Colonic mucosa (tissue), 4 donors: ENCODE measurements at places on chromosomes 5 and 9. TPM values are rescaled to one million over a fixed set of nuclear protein-coding genes. Genes with fewer than 3 reads are reported as not detected.

PCDHGA3 gene
- total RNA-seq, result 0.21 TPM

- no peak for DNase-seq
Measured at GRCh38 chr9:86636519-86636918, 282.3 kb upstream of the TUT7 start.

DNA sequence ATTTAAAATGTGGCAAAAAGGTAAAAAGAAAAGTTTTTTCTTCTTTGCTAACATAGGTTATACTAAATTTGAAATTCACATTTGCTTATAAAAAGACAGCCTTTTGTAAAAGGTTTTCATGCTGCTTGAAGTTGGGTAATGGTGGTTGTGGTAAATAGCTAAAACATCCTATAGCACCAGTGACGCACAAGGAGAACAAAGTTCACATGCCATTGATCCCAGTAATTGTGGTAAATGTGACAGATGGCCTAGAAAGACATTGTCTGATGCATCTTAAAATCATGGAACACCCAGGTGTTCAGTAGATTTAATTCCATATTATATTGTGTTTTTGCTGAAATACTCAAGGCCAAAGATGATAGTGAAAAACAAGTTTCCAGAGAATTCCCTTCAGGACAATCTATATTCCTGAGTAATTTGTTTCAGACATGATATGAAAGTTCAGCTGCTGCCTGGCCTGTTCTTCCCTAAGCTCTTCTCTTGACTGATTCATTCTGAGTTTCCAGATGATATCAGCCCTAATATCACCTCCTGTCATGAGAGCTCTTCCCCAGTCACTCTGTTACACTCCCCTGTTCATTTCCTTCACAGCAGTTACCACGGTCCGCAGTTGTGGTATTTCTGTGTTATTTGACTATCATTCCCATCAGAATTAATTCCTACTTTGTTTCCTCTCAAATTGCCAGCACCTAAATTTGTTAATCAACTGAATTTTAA, 4.6 kb upstream of the FBXL17 start:
- DNase-seq, result no peak

DNA sequence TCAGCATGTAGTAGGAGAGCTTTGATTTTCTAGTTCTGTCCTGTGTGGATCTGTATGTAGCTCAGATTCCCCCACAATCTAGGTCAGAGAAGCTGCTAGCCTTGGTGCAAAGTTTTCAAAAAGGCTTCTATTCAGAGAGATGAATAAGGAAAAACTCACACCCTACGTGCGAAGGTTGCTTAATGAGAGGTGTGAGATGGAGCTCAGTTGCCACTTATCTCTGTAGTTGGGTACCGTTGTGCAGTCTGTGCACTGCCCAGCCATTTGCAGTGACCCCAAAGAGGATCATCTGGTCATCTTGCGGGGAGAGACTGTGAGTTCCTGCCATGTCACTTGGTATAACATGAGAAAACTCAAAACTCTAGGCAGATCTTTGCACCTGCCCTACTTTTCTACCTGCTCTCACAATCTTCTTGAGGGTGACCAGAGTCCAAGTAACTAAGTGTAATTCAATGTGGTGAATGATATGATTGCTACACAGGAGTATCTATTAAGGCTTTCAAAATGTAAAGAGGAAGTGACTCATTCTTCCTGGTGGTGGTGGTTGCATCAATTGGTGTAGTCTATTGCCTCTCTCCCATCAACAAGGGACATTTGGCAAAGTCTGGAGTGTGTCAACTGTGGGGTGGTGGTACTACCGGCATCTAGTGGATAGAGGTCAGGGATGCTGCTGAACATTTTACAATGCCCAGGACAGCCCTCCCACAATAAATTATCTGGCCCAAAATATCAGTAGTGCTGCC, 65.2 kb downstream of the TMC1 start:
- peak; percentile 41 for DNase-seq

DNA sequence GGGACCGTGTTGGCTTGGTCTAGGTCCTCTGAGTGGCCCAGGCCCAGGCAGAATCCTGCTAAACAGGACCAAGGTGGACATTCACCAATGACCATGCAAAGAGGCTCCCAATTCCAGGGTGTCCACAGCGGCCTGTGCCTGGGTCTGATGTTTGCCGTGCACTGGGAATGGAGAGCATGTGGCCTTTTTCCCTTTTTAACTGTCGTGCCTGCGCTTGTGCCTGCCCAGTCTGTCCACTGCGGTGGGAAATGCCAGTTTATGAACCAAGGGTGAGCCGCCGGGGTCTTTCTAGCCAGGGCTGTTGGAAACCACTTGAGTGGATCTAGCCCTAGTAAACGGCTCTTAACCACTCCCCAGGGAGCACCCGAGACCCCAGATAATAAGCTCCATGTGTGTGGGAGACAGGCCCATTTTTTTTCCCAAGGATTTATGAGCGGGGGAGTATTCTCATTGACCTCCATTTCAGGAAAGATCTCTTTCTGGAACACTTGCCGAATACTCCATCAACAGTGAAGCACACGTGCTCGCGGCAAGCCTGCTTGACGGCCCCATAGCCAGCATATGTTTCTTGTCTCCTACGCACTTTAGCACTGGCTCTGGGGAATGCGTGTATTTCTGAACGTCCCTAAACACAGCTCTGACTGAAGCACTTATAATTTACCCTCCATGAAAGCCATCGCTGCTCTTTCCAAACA, 93.2 kb upstream of the PHYKPL start:
- DNase-seq, result peak; percentile 37

- DNase-seq, result no peak
Measured at GRCh38 chr5:39207345-39208045, 11.9 kb downstream of the FYB1 start.

DNA sequence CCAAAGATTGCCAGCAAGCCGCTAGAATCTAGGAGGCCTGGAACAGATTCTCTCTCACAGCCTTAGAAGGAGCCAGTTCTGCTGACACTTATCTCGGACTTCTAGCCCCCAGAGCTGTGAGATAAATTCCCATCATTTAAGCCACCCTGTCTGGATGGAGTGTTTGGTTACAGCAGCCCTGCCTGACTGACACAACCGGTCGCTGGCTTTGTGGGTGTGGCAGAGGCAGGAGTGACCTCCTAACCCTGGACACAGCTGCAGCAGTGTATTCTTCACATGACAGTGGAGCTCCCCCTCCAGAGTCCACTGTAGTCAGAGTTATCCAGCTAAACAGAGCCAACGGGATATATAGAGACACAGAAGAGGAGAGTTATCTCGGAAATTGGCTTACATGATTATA, 21.2 kb upstream of the IL17B start:
- DNase-seq, result no peak

GARIN3 gene
- total RNA-seq, result not detected

- no peak for DNase-seq
Measured at GRCh38 chr9:122192914-122193525, 33.3 kb downstream of the MORN5 start.

GRCh38 chr5:54313311-54314270, 3.2 kb upstream of the ARL15 start:
- DNase-seq, result no peak

GRCh38 chr9:120915854-120916470, 10.6 kb downstream of the TRAF1 start:
- DNase-seq, result no peak

DNA sequence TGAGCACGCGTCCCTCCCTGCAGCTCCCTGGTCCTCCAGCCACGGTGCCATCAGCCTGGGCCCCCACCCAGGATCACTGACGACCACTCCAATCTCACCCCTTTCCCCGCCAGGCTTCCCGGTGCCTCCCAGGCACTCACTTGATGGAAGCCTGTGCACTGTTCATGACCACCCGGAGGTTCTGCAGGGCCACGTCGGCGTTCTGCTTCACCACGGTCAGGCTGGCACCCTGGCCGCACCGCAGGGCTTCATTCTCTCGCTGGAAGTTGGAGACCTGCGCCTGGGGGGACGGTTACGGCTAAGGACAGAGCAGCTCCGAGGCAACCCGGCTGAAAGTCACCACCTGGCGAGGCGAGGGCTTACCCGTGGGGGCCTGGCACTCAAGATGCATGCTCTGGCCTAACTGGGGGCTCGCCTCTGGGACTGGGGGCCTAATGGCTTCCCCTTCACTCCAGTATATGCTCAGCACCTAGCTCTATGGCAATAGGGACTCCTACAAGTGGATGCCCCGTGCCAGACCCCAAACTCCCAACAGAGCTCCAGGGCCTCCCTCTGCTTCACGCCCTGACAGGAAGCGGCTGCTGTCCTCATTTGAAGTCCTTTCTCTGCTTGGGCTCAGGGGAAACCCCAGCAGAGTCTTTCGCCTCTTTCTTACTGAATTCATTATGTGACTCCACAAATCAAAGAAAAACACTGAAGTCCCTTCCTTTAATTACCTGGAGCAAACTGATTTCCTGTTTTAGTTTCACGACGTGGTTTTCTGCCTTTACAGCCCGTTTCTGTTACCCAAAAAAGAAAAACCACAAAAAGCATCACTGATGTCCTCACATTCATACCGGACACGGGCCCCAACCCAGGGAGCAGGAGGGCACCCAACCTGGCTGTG, 4.2 kb upstream of the SNAPC4 start:
- DNase-seq, result no peak

DNA sequence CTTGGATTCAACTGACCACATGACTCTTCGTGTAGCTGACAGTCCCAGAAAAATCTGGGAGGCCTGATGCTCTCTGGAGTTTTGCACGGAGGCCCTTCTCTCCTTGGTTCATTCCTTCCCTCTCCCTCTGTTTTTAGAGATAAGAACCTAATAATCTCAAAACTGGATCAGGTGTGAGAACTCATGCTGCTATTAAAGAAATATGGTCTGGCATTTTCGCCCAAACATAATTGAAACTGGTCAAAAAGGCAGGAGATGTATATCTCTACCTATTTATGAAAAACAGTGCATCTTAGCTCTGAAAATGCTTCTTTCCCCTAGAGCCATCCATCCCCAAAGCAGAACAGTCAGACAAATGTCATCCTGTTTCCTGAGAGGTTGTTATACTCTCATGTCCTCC, 397.5 kb downstream of the PRELID2 start:
- no peak for DNase-seq

GRCh38 chr9:85344901-85345300, 396.9 kb downstream of the AGTPBP1 start:
- DNase-seq, result no peak

DNA sequence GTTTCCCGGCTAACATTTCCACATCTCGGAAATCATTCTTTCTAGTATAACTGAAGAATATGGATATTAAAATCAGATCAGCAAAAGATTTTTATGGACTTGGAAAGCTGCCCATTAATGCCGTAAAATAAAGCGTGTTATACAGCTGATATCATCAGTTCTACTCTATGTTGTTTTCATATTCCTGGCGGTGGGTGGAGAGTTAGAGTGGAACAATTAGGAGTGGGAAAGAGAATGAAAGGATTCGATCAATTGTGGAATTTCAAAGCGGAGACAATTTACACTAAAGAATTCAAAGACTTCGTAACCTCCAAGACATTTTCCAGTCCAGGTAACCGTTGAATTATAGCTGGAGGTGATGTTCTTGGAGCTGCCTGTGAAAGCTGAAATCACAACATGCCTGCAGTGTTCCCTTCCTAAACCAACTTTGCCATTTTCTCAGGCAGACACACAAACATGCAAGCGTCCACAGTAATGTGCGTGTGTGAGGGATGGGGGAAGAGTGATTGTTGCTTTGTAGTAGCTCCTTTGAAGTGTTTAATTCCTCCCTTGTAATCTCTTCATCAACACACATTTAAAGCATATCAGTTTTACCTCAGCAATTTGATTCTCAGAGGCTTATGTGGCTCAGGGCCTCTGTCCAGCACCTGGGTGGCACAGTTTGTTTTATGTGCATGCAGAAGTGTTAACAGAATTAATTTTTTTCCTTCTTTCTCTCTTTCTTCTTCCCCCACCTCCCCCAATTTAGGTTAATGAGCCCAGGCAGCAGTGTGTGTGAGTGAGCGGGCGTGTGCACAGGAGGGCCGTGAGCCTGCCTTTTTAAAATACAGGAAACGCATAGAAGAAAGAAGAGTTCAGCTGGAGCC, 544.1 kb downstream of the RAB3C start:
- DNase-seq, result peak; percentile 19

SOX30 gene
- total RNA-seq, result 0.42 TPM

DNA sequence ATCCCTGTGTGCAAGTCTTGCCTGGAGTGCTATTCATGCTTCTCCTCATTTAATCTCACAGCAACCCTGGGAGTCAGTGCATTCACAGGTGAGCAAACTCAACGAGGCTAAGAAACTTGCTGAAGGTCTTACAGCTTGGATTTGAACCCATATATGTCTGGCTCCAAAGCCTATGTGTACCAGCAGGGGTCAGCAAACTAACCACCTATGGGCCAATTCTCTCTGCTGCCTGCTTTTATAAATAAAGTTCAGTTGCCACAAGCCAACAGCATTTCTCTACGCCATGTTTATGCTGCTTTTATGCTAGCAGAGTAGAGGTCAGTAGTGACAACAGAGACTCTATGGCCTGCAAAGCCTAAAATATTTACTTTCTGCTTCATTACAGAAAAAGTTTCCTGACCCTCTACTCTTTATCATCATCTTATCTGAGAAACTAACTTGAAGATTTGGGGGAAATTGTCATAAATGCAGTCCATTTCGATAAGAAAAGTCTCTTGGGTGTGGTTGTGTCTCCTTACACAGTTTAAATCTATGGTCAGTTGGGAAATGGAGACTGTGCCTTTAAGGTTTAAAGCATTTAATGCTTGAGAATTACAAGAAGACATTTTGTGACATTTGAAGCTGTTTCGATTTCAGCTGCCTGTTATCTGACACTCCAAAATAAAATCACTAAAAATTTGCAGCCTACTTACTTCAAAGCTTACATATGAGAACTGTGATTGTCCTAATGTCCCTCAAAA, 137.7 kb downstream of the PRELID2 start:
- DNase-seq, result peak; percentile 30

FAT2 gene
- not detected for total RNA-seq

PAPPA gene
- total RNA-seq, result 1.2 TPM

GRCh38 chr5:154363411-154363810, 82.4 kb upstream of the SAP30L start:
- no peak for DNase-seq

GRCh38 chr9:126482361-126483044, 131.2 kb upstream of the LMX1B start:
- no peak for DNase-seq

INSL6 gene
- not detected for total RNA-seq

PCDHA10 gene
- 0.07 TPM for total RNA-seq

DNA sequence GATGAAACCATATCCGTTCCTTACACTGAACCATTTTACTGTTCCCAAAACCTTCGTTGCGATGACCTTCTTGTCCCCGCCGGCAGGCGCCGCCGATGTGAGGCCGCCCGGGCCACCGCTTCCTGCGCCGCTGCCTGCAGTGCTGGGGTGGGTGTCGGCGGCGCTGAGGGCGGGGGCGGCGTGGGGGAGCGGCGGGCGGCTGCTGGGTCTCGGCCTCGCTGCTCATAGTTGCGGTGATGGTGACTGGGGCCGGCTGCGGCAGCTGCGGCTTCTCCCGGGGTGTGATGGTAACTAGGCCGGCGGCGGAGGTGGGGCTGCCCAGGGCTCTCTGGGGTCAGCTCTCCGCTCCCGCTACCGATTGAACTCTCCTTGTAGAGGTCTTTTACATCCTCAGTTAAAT, 14.1 kb upstream of the OR2S2 start:
- DNase-seq, result no peak

- no peak for DNase-seq
Measured at GRCh38 chr9:119765632-119766175, 396.5 kb upstream of the BRINP1 start.
